ENCODE measurements at places on chromosomes 12 and 14. TPM values are rescaled to one million over a fixed set of nuclear protein-coding genes. Genes with fewer than 3 reads are reported as not detected.

GRCh38 chr14:70618314-70618713, 17.9 kb upstream of the MED6 start:
- no peak overlapping the region for H3K27ac ChIP-seq
- no peaks in the 10 kb centered on the region for H3K4me1 ChIP-seq

GRCh38 chr12:554001-554285, 94.2 kb downstream of the B4GALNT3 start:
- H3K27me3 ChIP-seq = peaks cover 58% of the 10 kb centered on the region
- H3K4me3 ChIP-seq = no peak overlapping the region
- no peaks in the 10 kb centered on the region for H3K36me3 ChIP-seq
- DNase-seq = no peak

GRCh38 chr12:127414636-127415035, 852.3 kb upstream of the TMEM132C start:
- no peaks in the 10 kb centered on the region for H3K27me3 ChIP-seq
- H3K27ac ChIP-seq = no peak overlapping the region
- H3K4me1 ChIP-seq = no peaks in the 10 kb centered on the region
- no peak for DNase-seq
- H3K4me3 ChIP-seq = no peak overlapping the region

DNA sequence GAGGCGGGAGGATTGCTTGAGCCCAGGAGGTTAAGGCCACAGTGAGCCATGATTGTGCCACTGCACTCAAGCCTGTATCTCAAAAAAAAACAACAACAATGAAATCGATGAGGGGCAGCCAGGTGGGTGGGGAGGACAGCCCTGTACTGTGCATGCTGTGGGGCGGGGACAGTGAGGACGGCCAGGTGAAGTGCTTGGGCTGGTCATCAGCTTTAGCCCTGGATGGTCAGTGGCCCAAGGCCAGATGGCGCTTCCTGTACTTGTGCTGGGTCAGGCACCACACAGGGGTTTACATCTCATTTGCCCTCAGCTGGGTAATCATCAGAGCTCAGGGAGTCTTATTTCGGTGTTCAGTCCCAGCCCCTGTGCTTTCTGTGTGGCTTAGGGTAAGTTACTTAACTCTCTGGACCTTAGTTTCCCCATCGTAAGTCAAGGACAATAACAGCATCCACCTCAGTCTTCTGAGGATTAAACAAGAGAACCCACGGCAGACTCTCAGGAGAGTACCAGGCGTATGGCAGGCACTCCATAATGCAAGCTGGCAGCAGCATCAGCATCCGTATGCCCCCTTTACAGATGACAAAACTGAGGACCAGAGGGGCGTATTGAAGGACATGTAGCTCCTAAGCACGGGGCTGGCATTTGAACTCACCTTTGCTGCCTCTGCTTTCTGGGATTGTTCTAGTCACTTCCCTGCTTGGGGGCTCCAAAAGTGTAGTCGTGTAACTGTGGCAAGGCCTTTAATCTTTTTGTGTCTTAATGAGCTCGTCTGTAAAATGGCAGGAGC, 71.9 kb downstream of the SLC25A47 start:
- DNase-seq = no peak
- no peak overlapping the region for H3K27ac ChIP-seq
- peaks cover 50% of the 10 kb centered on the region for H3K4me1 ChIP-seq
- H3K27me3 ChIP-seq = no peaks in the 10 kb centered on the region
- no peak overlapping the region for H3K4me3 ChIP-seq

GRCh38 chr12:11669348-11669747, 19.9 kb downstream of the ETV6 start:
- H3K27ac ChIP-seq = no peak overlapping the region
- DNase-seq = no peak
- no peaks in the 10 kb centered on the region for H3K27me3 ChIP-seq
- peaks cover 5% of the 10 kb centered on the region for H3K36me3 ChIP-seq
- H3K4me3 ChIP-seq = no peak overlapping the region
- peaks cover 25% of the 10 kb centered on the region for H3K4me1 ChIP-seq

DNA sequence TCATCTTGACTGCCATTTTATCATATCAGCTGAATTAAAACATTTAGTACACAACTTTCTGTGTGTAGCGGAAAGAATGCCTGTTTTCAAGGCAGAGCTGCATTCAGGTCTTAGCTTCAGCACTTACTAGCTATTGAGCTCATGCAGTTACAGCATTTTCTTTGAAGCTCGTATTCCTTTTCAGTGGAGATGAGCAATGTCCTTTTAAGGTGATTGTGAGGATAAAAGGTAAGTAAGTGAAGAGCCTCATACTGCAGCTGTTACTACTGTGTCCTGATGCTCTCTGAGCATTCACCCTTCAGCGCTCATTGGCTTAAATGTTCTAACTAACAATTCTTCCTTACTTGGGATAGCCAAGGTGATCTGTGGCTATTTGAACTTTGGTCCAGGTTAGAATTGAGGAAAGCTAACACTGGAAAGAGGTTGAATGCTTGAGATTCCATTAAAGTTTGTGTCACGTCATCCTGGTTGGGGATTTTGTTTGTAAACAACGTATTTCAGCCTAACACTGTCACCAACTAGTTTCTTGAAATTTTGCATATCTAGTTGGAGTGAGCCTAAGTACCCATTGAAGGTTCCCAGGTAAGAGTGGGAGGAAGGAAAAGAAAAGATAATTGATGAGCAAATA, 71.4 kb downstream of the PAPOLA start:
- no peaks in the 10 kb centered on the region for H3K27me3 ChIP-seq
- no peak for DNase-seq
- H3K4me1 ChIP-seq = peaks cover 5% of the 10 kb centered on the region
- H3K4me3 ChIP-seq = no peak overlapping the region
- no peak overlapping the region for H3K27ac ChIP-seq
- peaks cover 12% of the 10 kb centered on the region for H3K36me3 ChIP-seq

GRCh38 chr14:103711516-103712431, 3.5 kb downstream of the XRCC3 start:
- no peak overlapping the region for H3K27ac ChIP-seq
- no peaks in the 10 kb centered on the region for H3K27me3 ChIP-seq
- no peak overlapping the region for H3K4me3 ChIP-seq

DNA sequence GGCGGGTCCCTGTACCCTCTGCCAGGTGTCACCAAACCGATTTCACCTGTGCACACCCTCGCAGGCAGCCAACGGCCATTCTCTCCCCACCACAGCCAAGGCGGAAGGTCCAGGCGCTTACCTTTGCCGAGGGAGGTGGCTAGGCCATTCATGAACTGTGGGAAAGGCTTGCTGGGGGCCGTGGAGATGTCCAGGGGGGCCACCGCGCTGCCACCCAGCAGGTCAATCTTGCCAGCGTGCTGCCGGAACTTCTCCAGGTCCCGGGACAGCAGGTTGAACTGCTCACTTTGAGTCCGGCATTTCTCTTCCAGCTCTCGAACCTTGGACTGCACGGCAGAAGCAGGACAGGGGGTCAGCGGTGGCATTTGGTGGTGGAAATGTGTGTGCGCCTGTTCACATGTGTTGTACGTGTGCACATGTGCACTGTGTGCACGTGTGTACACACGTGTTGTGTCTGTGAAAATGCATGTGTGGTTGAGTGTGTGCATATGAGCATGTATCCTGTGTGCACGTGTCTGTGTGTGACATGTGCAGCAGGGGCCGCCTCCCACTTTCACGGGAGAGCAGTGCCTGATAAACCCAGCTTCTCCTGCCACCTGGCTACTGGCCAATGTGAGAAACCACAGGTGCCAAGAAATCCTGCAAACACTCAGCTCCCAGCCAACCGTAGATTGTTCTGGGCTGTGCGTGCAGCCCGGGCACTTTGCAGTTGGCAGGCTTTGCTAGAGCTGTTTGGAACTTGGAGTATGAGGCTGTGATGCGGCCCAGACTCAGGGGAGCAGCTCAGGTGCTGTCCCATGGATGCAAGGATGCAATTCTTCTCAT, 118.9 kb downstream of the PIWIL1 start:
- DNase-seq = no peak
- no peaks in the 10 kb centered on the region for H3K4me1 ChIP-seq
- H3K27me3 ChIP-seq = no peaks in the 10 kb centered on the region
- H3K27ac ChIP-seq = no peak overlapping the region
- no peaks in the 10 kb centered on the region for H3K36me3 ChIP-seq

GRCh38 chr14:92846162-92846897, 52.2 kb downstream of the GOLGA5 start:
- peaks cover 6% of the 10 kb centered on the region for H3K27me3 ChIP-seq
- no peak for DNase-seq
- no peak overlapping the region for H3K4me3 ChIP-seq
- no peaks in the 10 kb centered on the region for H3K4me1 ChIP-seq

DNA sequence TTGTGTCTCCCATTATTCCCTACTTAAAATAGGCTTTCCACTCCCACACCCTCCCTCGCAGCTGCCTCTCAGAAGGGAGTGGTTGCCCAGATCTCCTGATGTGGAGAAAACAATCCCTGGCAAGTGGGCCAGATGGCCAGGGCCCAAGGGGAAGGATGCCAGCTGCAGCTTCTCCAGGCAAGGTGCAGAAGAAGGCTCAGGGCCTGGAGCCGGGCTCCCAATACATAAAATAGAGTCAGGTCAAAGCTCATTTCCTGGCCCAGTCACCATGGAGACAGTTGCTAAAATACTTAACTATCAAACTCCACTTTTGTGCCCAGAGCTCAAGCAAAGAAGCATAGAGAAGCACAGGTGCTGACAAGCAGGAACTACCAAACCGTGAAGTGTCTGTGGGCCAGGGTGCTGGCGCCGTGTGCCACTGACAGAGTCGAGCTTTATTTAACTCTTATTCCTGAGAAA, 45.7 kb upstream of the ITPR2 start:
- H3K36me3 ChIP-seq = no peaks in the 10 kb centered on the region
- H3K27ac ChIP-seq = no peak overlapping the region
- peaks cover 9% of the 10 kb centered on the region for H3K27me3 ChIP-seq

ACOT6 gene
- not detected for total RNA-seq

CPNE6 gene
- total RNA-seq = not detected

ACOT4 gene
- 1.4 TPM for total RNA-seq
